Cortex of kidney (tissue), 1 donor: ENCODE measurements at places on chromosomes 12 and 14.

DNA sequence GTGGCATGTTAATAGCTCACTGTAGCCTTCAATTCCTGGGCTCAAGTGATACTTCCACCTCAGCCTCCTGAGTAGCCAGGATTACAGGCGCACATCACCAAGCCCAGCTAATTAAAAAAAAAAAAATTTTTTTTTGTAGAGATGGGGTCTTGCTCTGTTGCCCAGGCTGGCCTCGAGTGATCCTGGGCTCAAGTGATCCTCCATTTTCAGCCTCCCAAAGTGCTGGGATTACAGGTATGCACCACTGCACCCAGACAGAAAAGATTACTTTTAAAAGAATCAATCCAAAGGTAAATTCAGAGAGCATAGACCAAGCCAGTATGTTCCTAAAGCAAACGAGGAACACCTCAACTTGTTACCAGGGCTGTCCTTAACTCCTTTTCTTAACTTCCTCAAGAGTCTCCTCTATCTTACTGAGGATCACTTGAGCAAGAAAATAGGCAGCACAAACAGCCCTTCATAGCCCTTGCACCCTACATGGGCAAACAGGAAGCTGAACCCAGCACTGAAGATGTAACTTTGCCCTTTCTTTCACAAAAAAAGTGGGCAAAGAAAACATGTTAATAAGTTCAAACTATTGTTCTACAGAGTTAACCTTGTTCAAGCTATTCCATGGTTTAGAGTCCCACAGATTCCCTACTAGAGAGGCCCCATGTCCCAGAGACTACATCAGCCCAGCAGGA, 11.3 kb downstream of the CS start:
- no peak for DNase-seq

DNA sequence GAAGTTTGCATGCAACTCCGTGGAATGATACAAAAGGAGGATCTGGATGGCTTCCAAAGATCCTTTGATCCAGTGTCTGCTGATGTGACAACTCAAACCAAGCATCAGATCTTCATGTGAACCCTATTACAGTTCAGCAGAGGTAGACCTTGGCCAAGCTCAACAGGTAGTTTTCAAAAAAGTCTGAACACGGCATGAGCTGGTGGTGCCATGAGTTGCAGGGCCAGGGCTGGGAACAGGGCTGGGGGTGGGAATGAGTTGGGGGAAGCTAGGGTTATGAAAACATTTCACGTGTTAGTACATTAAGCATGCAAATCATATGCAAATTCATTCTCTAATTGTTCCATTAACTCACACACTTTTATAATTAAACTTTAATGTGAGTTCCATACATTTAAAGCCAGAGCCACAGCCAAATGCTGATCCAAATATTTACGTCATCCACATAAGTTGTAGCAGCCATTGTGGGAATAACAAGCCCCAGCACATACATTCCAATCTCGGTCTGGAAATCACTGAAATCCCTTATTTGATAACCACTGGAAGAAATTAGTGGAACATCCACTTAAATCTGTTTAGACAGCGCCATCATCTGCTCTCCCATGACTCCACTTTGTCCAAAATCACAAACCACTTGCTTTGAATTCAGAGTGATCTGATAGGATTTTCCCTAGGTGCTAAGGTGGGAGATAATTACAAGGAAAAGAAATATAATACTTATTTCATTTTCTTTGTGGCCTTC, 158.5 kb downstream of the APAF1 start:
- no peak for DNase-seq

GRCh38 chr12:91396293-91396692, 213.7 kb upstream of the DCN start:
- DNase-seq: no peak

- no peak for DNase-seq
Observed at GRCh38 chr12:102562836-102563425, 82.6 kb upstream of the IGF1 start.

DNA sequence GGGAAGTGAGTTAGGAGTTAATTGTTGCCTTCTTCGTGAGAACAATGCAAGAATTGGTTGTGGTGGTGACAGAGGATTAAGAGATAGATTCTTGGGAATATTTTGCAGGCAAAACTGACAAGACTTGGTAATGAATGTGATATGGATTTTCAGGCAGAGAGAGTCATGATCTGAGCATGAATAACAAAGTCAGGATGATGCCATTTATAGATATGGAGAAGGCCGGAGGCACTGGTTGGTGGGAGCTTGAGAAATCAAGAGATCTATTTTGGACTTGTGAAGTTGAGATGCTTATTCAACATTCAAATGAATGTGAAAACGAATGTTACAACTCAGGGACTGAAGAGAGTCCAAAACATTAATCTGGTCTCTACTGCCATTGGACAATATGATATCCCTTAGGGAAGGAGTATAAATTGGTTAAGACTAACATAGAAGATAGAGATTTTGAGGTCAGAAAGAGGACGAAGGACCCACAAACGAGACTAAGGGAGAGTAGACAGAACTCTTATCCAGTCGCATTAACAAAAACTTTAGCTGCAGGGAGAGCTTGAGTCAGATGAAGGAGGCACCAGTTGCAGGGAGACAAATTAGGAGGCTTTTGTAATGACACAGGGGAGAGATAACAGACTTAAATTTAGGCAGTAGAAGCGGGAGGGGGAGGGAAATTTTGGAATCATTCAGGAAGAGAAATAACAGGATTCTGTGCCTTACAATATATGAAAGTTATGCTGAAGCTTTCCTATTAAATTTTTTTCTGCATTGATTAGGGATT, 1090.6 kb downstream of the GALC start:
- DNase-seq: no peak

GRCh38 chr14:33480887-33481184, 470.0 kb downstream of the EGLN3 start:
- no peak for DNase-seq

DNA sequence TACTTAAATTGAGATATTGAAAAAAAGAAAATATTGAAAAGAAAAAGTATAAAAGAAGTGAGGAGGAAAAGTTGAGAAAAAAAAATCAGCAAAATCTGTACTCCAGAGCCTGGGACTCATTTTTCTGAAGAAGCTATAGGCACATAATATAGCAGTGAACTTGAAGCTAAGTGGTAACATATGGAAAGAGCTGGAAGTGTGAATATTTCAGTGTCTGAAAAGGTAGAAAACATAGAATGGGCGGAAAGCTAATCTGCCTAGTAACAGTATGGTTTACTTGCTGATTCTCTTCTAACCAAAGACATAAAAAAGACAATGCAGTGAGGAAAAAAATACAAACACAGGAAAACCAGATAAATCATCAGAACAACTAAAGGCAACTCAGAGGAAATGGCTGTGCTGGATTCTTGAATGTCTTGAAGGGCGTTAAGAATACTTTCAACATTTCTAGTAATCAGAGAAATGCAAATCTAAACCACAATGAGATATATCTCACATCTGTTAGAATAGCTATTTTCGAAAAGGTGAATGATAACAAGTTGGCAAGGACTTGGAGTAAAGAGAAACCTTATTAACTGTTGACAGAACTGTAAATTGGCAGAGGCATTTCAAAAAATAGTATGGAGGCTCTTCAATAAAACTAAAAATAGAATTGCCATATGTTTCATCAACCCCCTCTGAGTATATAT, 784.6 kb downstream of the LRFN5 start:
- no peak for DNase-seq
